ENCODE measurements at places on chromosomes 2 and 18. TPM values are rescaled to one million over a fixed set of nuclear protein-coding genes. Genes with fewer than 3 reads are reported as not detected.
A peak's percentile ranks its signal among the peaks of the same experiment; 100 is the strongest.

DNA sequence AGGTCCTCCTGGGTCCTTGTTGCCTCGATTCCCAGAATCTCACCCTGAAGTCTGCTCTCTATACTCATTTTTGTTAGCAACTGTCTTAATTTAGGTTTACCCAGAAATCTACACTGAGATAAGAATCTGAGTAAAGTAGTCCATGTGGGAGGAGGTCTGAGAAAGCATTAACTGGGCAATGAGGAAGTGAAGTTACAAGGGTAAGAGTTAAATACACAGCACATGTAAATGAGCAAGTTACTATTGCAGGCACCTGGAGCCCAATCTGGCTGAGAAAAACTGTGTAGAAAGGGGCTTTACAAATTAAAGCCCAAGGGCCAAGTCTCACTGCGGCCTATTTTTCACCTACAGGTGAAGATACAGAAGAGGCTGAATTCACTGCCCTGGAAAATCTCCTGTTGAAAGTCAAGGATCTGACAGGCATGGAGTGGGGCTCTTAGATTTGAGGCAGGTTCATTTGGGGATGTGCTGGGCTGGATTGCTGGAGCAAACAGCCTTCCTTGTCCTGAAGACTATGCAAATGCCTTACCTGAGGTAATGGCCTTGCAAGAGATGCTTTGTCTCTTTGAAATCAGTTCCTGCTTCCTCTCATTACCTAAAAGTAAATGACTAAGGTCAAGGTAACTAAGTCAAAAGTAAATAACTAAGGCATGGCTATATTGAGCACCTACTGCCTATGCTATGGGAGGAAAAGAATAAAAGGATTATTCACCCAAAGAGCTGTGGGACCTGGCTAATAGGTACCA, 84.4 kb upstream of the DYNAP start:
- no peak for DNase-seq

Gene GEN1
- 12.6 TPM for total RNA-seq

Gene MRO
- not detected for total RNA-seq

DNA sequence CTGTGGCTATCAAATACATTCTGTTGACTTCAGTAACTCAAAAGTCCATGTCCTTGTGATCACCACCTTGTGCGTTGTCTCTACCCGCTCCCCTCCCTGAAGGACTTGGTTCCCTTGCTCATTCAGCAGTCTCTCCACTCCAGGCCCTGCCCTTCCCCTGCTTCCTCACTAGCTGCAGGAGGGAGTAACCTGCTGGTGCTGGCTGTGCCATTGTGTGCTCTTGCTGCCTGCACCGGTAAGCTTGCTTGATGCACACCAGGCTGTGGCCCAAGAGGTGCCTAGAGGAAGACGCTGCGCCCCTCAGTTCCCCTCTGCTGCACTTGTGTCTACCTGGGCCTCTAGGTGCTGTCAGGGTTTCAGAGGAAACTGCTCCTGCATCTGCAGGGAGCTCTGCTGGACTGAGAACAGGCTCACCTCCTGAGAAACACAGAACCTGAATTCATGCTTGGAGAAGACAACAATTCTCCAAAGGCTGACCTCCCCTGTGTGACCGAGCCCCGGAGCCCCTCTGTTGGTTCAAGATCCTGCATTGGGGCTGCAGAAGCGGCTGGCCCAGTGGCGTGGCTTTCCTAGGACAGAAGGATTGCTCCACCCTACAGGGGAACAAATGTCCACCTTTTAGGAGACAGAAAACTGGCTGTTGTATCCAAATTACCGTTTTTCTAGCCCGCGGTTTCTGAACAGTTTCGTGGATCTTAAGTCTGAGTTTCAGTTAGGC, 33.6 kb downstream of the PTPRM start:
- no peak for DNase-seq

DNA sequence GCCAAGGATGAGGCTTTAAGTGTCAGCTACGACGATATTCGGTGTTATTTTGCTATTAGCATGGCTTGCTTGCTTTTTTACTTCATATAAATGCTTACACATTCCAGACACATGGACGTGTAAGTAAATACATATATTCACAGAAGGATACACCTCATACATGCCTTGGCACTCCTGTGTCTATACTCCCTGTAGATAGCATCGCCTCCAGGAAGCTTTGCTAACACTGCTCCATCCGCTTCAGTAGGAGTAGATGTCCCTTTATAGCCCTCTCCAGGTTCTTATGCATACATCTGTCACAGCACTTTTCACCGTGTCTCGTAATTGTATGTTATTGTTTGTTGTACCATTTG, 27.5 kb upstream of the KCTD1 start:
- no peak for DNase-seq

Gene CDH19
- not detected for total RNA-seq

DNA sequence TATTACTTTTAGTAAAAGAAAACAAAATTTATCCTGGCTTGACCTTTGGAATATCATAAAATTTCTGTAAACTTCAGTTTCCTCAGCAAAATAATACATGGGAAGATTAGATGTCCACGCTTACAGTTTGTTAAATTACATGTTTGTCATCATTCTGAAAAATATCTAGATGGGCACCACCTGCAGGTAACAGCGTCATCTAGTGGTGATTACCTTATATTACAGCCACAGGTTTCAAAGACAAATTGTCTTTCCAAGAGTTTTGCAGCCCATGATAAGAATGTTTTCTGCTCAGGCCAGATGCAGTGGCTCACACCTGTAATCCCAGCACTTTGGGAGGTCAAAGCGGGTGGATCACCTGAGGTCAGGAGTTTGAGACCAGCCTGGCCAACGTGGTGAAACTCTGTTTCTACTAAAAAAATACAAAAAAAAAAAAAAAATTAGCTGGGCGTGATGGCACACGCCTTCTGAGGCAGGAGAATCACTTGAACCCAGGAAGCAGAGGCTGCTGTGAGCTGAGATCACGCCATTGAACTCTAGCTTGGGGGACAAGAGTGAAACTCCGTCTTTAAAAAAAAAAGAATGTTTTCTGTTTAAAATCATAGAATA, 96.3 kb upstream of the RASGRP3 start:
- DNase-seq: no peak

DNA sequence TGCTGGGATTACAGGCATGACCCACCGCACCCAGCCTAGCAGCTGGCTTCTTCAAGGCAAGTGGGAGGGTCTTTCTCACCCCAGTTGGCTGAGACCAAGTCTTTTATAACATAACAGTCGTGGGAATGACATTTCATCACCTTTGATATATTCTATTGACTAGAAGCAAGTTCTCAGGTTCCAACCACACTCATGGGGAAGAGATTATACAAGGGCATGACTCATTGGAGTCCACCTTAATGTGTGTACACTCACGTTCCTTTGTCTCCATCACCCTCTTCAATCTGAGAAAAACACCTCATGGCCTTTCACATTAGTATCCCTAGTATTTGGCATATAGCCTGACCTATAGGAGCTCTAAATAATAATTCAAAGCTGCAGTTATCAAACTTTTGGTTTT, 2.8 kb upstream of the BBS5 start:
- DNase-seq: no peak

- no peak for DNase-seq
These were observed 68.0 kb upstream of the KLF7 start for GRCh38 chr2:207233731-207234130.

Gene PXDN
- 372 TPM for total RNA-seq

- peak; percentile 91 for DNase-seq
These were observed 1232.3 kb upstream of the ZEB2 start for GRCh38 chr2:145752091-145752806.

DNA sequence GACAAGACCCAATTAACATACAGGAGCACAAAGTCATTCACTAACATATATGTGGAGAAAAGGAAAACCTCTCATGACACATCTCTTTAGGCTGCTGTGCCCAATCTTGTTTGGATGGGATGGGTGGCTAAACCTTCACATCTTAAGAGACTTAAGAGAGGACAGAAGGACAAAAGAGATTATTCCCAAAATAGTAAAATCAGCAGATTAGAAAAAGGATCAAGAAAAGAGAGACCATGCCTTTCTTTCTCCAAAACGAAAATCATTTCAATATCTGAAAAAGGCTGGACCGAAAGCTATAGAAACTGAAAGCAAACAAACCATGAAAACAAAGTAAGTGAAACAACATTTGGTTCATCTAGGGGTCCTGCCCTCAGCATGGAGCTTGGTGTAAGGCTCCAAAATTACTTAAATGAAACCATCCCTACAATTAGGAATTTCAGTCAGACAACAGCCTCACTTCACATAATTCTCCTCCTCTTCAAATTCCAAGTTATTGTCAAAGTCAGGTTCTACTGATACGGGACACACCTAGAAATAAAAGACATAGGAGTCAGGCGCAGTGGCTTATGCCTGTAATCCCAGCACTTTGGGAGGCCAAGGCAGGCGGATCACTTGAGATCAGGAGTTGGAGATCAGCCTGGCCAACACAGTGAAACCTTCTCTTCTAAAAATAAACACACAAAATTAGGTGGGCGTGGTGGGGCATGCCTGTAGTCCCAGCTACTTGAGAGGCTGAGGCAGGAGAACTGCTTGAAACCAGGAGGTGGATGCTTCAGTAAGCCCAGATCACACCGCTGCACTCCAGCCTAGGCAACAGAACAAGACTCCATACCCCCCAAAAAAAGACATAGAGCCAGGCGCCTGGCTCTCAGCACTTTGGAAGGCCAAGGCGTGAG, 5.2 kb downstream of the STARD7 start:
- peak; percentile 29 for DNase-seq

DNA sequence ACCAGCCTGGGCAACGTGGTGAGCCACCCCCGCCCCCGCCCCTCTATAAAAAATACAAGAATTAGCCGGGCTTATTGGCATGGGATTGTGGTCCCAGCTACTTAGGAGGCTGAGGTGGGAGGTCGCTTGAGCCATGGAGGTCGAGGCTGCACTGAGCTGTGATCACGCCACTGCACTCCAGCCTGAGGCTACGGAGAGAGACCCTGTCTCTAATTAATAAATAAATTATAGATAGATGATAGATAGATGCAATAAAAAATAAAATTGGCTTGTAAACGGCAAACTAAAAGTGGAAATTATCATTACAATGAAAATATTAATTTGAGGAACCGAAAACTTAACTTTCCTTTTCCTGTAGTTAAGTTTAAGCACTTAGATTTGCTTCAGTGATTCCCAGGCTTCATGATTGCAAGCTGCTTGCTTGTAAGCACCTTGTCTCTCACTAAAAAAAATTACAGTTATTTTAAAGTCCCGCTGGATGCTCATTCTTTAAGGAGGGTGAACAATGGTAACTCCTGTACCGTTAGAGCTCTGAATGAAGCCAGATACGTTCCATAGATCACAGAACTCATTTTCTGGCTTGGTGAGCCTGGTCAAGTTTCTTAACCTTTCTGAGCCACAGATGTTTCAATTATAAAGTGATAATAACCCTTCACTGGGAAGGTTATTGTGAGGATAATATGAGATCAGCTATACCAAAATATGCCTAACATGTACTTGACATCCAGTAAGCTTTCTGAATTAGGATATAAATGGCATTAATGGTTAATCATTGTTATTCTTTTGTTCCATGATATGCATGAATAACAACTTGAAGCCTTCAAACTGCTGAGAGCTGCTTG, 9.3 kb upstream of the NARS1 start:
- no peak for DNase-seq

Gene DPP4
- 130 TPM for total RNA-seq

DNA sequence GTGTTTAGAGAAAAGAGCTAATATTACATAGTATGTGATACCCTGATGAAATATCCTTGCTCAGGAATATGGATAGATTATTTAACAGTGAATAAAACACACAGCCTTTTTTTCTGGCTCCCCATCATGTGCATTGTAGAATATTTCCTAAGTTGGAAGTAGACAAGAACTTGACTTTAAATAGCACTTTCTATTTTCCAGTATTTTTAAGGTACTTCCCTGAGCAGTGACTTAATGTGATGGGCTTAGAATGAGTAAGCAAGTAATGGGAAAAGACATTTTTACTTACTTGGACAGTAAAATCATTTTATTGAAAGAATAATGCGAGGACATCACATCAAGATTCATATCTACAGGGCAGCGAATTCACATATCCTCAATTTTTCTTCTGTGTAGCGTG, 176.7 kb upstream of the SLC8A1 start:
- DNase-seq: no peak

Gene TLX2
- not detected for total RNA-seq

- no peak for DNase-seq
These were observed 51.2 kb upstream of the LYPD6B start for GRCh38 chr2:148987286-148987685.

Data from fibroblast of villous mesenchyme (primary cell).